HCT116 (cell line): ENCODE measurements at places on chromosomes 2 and 18. TPM values are rescaled to one million over a fixed set of nuclear protein-coding genes. Genes with fewer than 3 reads are reported as not detected.
A peak's percentile ranks its signal among the peaks of the same experiment; 100 is the strongest.

GRCh38 chr2:152171718-152172117 is 3.8 kb downstream of the STAM2 start:
- H3K4me3 ChIP-seq: no peak overlapping the region
- H3K36me3 ChIP-seq: no peaks in the 10 kb centered on the region
- peaks cover 14% of the 10 kb centered on the region for H3K4me1 ChIP-seq
- H3K27me3 ChIP-seq: no peaks in the 10 kb centered on the region
- H3K27ac ChIP-seq: no peak overlapping the region

Gene RGPD6
- 17.7 TPM for total RNA-seq

- no peaks in the 10 kb centered on the region for H3K36me3 ChIP-seq
- DNase-seq: no peak
- H3K27ac ChIP-seq: no peak overlapping the region
- peaks cover 12% of the 10 kb centered on the region; the same call in 1 of the 2 replicates for H3K27me3 ChIP-seq
- H3K4me1 ChIP-seq: peaks cover 6% of the 10 kb centered on the region
- H3K4me3 ChIP-seq: no peak overlapping the region
Measured at GRCh38 chr2:109218792-109219126, 89.8 kb downstream of the SH3RF3 start.

DNA sequence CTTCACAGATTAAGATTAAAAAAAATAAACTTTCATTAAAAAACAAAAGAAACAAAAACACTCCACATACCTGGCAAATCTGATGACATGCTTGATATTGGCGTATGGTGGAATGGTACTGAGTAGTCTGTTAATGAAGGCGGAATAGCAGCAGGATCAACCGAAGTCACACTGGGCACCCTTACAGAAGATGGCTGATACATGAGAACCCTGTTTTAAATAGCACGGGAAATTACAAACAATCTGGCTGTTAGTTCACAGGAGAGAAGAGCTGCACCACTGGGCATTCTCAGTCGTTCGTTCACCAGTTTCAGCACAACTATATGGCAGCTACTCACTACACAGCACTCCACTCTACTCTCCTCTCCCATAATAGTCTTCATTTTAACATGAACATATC is 64.0 kb upstream of the ST8SIA5 start:
- no peaks in the 10 kb centered on the region for H3K4me1 ChIP-seq
- no peak overlapping the region for H3K27ac ChIP-seq
- no peak for DNase-seq
- H3K4me3 ChIP-seq: no peak overlapping the region

DNA sequence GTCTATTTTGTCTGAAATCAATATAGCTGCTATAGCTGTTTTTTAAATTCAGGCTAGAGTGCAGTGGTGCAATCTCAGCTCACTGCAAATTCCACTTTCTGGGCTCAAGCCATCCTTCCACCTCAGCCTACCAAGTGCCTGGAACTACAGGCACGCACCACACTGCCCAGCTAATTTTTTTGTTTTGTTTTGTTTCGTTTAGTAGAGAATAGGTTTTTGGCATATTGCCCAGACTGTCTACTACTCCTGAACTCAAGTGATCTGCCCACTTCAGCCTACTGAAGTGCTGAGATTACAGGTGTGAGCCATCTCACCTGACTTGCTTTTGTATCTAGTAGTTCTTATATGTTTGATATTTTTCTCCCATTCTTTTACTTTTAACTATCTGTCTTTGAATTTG is 259.7 kb downstream of the CDH19 start:
- H3K27ac ChIP-seq: no peak overlapping the region
- no peaks in the 10 kb centered on the region for H3K27me3 ChIP-seq
- no peaks in the 10 kb centered on the region for H3K36me3 ChIP-seq

- no peaks in the 10 kb centered on the region for H3K27me3 ChIP-seq
- H3K4me1 ChIP-seq: peaks cover 19% of the 10 kb centered on the region
- no peak overlapping the region for H3K27ac ChIP-seq
- H3K4me3 ChIP-seq: no peak overlapping the region
Measured at GRCh38 chr2:162085090-162085891, 11.3 kb upstream of the DPP4 start.

Gene CYP27C1
- total RNA-seq: not detected

DNA sequence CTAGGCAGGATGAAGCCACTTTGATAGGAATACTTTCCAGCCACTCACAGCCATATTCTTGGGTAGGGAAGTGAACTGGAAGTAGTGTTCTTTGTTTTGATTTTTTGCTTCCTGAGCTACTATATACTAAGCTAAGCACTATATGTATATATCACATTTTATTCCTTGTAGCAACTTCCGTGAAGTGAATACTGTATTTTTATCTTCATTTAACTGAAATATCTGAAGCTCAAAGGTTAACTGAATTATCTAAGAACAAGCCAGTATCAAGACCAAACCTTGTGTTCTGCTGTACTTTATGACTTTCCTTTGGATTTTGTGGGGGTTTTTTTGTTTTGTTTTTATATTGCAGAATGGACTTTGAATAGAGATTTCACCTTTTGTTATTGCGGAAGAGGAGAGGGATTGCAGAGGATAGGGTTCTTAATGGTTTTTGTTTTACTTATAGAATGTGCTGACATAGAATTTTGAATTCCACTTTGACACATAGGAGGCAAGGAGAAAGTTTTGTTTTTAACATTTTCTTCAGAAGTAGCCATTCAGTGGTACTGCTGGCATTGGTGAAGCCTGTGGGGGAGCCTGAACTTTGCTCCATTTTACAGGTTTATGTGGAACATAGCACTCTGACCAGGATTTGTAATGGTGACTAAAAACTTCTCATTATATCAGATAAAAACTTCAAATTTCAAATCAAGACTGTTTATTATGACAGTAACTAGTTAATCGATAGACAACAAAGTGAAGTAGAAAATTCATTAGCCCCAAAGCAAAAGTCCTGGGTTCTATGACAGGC is 24.1 kb upstream of the RNF138 start:
- no peak overlapping the region for H3K27ac ChIP-seq
- no peak overlapping the region for H3K4me3 ChIP-seq
- no peaks in the 10 kb centered on the region for H3K27me3 ChIP-seq
- H3K4me1 ChIP-seq: no peaks in the 10 kb centered on the region
- no peak for DNase-seq

- DNase-seq: no peak
- peak overlapping the region; percentile 13; the same call in 1 of the 2 replicates for H3K4me3 ChIP-seq
- H3K27me3 ChIP-seq: no peaks in the 10 kb centered on the region
- peak overlapping the region; percentile 34 for H3K27ac ChIP-seq
- H3K4me1 ChIP-seq: peaks cover 15% of the 10 kb centered on the region
- H3K36me3 ChIP-seq: no peaks in the 10 kb centered on the region
Measured at GRCh38 chr18:57210716-57211411, 64.0 kb downstream of the BOD1L2 start.

Gene LBX2
- 10.1 TPM for total RNA-seq

- H3K4me3 ChIP-seq: no peak overlapping the region
- H3K27me3 ChIP-seq: no peaks in the 10 kb centered on the region
- H3K27ac ChIP-seq: no peak overlapping the region
- no peaks in the 10 kb centered on the region; the same call in 1 of the 2 replicates for H3K36me3 ChIP-seq
- no peak for DNase-seq
Measured at GRCh38 chr18:26332991-26333390, 106.7 kb downstream of the TAF4B start.

Gene PLA2R1
- 0.34 TPM for total RNA-seq

GRCh38 chr2:161273038-161273760 is 35.0 kb upstream of the PSMD14 start:
- H3K36me3 ChIP-seq: no peaks in the 10 kb centered on the region
- no peaks in the 10 kb centered on the region for H3K4me1 ChIP-seq
- H3K27me3 ChIP-seq: no peaks in the 10 kb centered on the region
- no peak overlapping the region for H3K4me3 ChIP-seq
- DNase-seq: peak; percentile 69

DNA sequence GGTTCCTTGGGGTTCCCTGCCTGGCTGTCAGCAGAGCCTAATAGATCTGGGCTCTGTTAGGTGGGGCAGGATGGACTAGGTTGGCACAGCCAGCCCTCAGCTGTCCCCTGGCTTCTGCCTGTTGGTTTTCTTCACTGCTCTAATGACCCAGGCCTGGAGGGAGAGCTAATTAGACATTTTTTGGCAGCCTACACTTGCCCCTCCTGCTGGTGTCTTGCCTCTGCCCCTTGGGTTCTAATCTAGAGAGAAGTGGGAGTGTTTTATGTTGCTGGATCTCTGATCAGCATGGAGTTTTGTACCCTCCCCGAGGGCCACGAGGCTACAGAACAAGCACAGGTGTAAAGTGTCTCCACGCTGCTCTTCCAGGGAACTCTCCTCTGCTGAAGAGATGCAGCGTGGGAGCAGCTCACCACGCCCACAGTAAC is 199.4 kb upstream of the RASGRP3 start:
- no peak for DNase-seq
- no peak overlapping the region for H3K27ac ChIP-seq
- no peaks in the 10 kb centered on the region for H3K36me3 ChIP-seq
- no peaks in the 10 kb centered on the region for H3K27me3 ChIP-seq

Gene RMC1
- 38.4 TPM for total RNA-seq

Gene CRYGB
- not detected for total RNA-seq

- H3K27me3 ChIP-seq: no peaks in the 10 kb centered on the region
- H3K4me3 ChIP-seq: no peak overlapping the region
- H3K36me3 ChIP-seq: peaks cover 6% of the 10 kb centered on the region; the same call in 1 of the 2 replicates
- no peaks in the 10 kb centered on the region for H3K4me1 ChIP-seq
- no peak overlapping the region for H3K27ac ChIP-seq
Measured at GRCh38 chr2:3406501-3406900, 27.0 kb downstream of the TRAPPC12 start.

DNA sequence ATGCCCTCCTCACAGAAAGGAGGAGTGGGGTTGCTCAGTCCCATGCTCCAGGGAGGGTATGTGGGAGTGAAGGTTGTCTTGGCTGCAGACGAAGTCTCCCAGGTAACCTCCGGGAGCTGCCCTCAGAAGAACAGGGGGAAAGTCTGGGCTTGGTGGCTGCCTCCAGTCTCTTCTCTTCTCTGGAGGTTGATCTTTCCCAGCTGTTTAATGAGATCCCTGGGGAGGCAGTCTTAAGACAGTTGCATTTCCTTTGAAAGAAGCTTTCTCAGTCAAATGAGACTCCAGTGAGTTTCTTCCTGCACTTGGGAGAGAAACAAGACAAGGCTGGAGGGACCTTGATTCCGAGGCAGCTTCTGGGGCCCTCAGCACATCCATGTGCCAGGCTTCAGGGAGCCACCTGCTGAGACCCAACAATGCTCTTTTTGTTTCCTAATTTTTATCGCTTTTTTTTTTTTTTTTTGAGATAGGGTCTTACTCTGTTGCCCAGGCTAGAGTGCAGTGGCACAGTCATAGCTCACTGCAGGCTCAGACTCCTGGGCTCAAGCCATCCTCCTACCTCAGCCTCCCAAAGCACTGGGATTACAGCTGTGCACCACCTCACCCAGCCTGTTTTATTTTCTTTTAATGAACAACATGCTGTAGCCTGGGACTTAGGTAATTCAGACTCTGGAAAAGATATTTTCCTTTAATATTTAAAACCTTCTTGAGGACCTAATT is 71.7 kb upstream of the TPO start:
- no peaks in the 10 kb centered on the region for H3K4me1 ChIP-seq
- H3K27ac ChIP-seq: no peak overlapping the region
- no peak overlapping the region for H3K4me3 ChIP-seq
- DNase-seq: no peak

- DNase-seq: no peak
- no peak overlapping the region for H3K27ac ChIP-seq
- peaks cover 62% of the 10 kb centered on the region for H3K27me3 ChIP-seq
- H3K4me1 ChIP-seq: no peaks in the 10 kb centered on the region
- H3K4me3 ChIP-seq: no peak overlapping the region
- no peaks in the 10 kb centered on the region for H3K36me3 ChIP-seq
Measured at GRCh38 chr2:65876114-65876513, 443.7 kb upstream of the SPRED2 start.

Gene KCNJ3
- not detected for total RNA-seq

Gene KCNIP3
- 3.1 TPM for total RNA-seq

GRCh38 chr2:121877366-121877765 is 121.9 kb downstream of the TSN start:
- no peaks in the 10 kb centered on the region for H3K4me1 ChIP-seq
- no peaks in the 10 kb centered on the region for H3K36me3 ChIP-seq
- no peak overlapping the region for H3K27ac ChIP-seq
- no peak overlapping the region for H3K4me3 ChIP-seq

- H3K36me3 ChIP-seq: no peaks in the 10 kb centered on the region
- H3K27me3 ChIP-seq: no peaks in the 10 kb centered on the region
- no peak for DNase-seq
- no peak overlapping the region for H3K4me3 ChIP-seq
- H3K27ac ChIP-seq: no peak overlapping the region
- no peaks in the 10 kb centered on the region for H3K4me1 ChIP-seq
Measured at GRCh38 chr2:185050804-185051203, 452.5 kb downstream of the ZNF804A start.

DNA sequence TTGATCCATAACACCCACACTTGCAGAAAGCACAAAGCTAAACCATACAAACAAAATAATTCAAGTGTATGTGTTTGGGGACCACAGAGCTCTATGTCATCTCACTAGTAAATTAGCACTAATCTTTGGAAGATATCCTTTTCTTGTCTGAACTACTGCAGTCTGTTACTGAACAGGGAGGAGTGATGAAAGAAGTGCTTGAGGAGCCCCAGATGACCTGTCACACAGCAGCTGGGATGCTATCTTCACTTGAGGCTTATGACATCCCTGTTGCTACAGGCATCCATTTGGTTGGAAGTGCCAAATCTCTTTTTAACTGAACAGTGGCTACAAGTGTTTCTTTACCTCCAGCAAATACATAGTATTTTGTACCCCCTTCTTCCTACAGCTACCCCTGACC is 386.3 kb upstream of the CHAC2 start:
- no peak overlapping the region for H3K4me3 ChIP-seq
- no peaks in the 10 kb centered on the region for H3K36me3 ChIP-seq
- DNase-seq: no peak

DNA sequence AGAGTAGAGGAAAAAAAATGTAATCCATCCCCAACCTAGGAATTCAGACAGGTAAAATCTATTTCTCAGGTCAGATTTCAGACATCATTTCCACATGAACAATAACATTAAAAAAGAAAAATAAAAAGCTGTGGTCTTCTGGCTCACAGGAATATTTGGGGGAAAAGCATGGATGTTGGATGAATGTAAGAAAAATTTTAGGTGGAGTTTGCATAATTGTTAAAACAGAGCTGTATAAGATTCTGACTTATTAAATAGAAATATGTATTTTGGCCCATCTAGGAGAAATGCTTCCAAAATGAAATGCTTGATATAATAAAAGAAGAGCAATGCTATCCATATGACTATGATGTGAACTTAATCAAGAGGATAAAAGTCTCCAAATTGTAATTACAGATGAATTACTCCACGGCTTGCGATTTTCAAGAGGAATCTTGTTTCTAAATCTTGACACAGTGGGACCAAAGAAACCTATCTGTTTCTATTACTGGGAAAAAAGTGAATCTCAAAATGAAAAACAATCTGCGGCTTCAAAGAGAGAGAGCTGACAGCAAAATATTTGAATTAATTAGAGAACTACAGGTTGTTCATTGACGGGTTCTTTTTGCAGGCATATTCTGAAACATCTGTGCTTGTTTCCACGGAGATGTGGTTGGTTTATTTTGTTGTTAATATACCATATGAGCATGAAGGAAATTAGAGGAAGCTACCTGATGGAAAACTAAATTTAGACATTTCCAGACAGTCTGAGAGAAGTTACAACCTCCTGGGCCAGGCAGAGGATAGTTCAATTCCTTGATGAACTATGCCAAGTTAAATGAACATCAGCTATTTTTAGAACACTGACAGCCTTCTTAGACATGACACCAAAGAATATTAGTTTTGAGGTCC is 468.7 kb downstream of the PID1 start:
- H3K27me3 ChIP-seq: no peaks in the 10 kb centered on the region
- H3K4me3 ChIP-seq: no peak overlapping the region
- no peak overlapping the region for H3K27ac ChIP-seq
- no peaks in the 10 kb centered on the region for H3K36me3 ChIP-seq
